CD4-positive, alpha-beta T cell treated with Interleukin-1 beta for 1 hour (primary cell): ENCODE measurements at places on chromosomes 11 and 22.

GRCh38 chr22:39296981-39297489, 22.4 kb downstream of the RPL3 start:
- DNase-seq, result no peak

DNA sequence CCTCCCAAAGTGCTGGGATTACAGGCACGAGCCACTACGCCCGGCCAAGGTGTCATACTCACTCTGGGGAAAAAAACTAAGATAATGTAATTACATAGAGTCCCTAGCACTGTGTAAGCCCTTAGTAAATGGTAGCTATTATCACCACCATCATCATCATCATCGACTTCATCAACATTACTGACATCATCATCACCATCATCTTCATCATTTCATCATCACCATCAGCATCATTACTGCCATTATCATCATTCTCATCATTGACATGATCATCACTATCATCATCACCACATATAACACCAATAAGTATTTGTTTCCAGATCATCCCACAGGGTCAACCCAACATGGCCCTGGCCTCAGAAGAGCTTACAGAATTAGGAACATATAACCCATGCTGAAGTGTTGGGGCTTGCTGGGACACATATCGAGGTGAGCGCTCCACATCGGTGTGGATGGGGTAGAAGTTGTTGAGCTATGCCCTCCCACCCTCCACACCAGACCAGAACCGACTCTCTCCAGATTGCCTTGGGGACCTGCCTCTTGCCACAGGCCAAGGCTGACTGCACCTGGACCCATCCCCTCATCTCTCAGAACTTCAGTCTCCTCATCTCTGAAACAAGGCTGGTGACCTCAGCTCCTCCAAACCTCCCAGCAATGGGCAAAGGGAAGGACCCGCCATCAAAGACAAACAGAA, 14.7 kb upstream of the CD5 start:
- DNase-seq, result no peak

DNA sequence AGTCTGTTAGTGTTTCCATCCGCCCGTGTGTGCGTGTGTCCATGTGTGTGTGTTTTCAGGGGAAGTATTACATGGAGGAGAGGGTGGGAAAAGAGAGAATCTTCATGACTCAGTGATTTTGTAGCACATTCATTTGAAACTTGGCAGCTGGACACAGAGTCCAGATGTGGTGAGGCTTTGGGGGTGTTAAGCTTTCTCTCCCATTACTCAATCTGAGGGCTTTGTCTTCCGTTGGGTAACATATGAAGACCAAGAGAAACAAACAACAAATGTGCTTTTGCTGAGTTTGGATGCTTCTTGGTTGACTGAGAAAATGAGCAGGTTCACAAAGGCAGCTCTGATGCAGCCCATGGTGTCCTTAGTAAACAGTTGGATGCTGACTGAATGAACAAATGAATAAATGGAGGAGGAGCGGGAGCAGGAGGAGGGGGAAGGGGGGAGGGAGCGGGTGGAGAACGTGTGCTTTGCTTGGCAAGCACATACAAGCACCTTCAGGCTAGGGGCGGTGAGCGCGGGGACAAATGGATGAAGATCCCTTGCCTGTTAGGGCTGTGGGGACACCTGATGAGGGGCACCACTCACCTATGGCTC, 104.3 kb downstream of the ST3GAL4 start:
- no peak for DNase-seq

GRCh38 chr11:41861838-41862237, 402.4 kb upstream of the LRRC4C start:
- DNase-seq, result no peak

- DNase-seq, result no peak
Measured at GRCh38 chr22:47082505-47082904, 320.1 kb downstream of the TBC1D22A start.

DNA sequence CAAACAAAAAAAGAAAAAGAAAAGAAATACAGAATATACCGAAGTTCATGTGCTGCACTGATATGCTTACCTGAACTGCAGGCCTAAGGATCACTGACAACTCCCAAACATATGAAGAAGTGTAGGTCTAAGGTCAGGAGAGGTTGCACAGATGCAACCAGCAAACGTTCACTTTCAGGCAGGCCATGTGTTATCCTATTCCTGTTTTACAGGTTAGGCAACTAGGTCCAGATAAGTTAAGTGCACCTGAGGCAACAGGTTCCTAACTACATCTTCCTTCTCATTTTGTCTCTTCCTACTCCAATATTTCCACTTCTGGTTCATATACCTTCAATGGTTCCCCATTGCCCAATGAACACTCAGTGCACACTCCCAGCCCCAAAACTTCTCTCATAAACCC, 15.1 kb downstream of the PI4KA start:
- no peak for DNase-seq

DNA sequence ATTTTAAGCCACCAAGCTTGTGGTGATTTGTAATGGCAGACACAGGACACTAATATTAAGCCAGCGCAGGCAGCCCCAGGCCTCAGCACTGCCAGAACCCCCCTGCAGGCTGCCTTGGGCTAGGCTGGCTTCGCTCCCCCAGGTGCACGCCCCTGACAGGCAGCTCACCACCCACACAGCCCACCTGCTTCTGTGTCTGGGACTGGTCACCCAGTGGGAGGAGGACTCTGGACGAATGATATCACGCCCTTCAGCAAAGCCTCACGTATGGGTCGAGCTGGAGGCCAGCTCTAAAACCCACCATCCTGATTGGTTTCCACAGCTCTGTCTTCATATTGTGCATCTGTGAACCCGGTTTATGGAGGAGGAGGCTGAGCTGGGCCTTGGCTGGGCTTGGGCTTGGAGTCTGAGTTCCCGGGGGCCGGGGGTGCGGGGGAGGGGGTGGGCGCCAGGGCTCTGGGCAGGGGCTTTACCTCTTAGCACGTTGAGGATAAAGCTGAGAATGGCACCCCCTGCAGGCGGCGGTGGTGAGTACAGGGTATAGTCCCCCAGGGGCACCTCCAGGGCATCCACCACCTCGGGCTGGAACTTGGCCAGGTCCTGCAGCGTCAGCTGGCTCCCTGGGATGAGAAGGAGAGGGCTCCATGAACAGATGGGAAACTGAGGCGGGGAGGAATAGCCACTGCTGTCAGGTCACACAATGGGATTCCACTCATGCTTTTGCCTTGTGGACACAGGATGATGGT, 13.8 kb downstream of the GGT5 start:
- peak; percentile 54 for DNase-seq

DNA sequence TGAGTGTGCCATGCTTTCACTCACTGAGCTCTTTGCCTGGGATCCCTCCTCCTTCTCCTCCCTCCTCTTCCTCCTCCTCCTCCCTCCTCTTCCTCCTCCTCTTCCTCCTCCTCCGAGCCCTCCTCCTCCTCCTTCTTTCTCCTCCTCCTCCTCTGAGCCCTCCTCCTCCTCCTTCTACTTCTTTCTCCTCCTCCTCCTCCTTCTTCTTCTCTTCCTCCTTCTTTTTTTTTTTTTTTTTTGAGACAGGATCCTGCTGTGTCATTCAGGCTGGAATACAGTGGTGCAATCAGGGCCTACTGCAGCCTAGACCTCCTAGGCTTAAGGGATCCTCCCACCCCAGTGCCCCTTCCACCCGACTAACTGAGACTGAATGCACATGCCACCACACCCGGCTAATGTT, 62.3 kb downstream of the DEUP1 start:
- no peak for DNase-seq

DNA sequence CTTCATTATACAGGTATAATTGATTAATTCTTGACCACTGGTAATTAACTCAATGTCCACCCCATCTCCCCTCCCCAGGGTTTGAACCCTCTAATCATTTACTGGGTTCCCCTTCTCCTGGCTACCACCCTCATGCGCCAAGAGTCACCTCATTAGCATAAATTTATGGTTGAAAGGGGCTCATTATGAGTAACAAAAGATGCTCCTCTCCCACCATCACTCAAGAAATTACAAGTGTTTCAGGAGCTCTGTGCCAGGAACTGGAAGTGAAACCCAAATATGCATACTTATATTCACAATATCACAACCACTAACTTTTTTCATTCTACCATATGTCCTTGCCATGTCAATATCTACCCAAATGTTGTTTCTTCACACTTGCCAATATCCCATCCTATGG, 7.8 kb upstream of the STIP1 start:
- DNase-seq, result no peak

DNA sequence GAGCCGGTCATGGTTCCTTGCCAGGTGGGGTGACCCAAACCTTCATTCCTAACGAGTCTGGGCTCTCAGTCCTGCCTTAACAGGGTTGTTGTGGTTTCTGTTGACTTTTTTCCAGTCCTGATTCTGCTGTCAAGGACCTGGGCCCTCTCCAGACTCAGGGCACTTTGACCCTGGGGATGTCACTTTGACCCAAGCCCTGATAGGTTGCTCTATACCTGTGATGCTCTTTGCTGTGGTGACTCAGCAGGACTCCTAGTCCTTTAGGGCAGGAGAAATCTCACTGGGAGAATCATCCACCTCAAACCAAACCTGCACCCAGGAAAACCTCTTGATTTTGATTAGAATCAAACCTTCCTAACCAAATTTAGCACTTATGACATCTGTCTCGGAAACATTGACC, 20.5 kb upstream of the MPPED1 start:
- DNase-seq, result no peak

GRCh38 chr22:36885474-36885873, 24.7 kb downstream of the NCF4 start:
- peak; percentile 21 for DNase-seq

DNA sequence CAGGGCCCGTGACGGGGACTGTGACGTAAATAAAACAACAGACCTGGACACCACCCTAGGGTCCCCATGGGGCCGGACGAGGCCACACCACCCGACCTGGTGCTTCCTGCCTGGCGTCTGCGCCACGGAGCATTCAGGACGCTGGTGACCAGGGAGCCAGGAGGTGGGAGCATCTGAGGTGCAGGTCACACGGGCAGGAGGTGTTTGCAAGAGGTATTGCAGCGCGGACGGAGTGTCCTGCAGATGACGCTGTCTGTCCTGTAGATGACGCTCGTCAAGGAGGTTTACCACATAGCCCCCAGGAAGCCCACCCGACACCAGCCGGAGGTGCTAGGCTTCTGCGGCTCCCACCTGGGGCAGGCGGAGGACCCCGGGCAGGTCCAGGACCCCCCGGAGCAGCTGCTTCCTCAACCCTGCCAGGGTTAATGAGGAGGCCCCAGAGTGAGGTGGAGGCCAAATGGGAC, 986 bp upstream of the MUC5B start:
- no peak for DNase-seq

DNA sequence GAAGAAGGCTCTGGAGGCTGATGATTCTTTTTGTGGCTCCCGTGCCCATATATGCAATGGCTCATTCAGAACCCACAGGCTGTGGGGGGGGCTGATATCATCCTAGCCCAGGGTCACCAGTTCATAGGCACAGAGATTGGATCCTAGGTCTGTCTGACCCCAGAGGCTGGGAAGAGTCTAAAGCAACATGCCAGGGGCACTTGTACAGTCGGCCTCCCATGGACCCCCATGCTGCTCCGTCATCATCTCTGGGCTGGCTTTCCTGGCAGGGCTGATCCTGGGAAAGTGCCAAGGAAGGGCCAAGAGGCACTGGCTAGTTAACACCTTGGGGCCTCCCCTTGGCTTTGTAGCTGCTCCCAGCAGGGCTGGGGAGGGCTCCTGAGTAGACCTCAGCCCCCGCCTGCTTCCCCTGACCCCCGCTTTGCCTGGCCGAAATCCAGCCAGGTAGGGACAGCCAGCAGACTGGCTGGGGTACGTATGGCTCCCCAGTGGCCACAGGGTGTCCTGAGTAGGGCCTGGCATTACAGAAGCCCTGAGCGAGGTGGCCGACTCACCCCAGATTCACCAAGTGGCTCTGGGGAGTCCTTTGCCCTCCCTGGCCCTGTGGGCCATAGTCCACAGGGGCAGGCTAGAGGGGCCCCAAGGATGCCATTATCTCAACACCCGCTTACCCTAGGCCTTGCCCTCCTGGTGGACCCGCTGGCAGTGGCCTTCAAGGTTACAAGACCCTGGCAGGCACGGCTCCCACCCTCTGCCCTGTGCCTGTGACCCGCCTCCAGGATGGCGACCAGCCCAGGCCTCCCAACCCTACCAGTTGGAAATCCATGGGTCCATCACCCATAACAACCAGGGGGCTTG, 22.5 kb downstream of the FADS3 start:
- no peak for DNase-seq

GRCh38 chr11:56522008-56522407, 21.0 kb downstream of the OR5M11 start:
- DNase-seq, result no peak

DNA sequence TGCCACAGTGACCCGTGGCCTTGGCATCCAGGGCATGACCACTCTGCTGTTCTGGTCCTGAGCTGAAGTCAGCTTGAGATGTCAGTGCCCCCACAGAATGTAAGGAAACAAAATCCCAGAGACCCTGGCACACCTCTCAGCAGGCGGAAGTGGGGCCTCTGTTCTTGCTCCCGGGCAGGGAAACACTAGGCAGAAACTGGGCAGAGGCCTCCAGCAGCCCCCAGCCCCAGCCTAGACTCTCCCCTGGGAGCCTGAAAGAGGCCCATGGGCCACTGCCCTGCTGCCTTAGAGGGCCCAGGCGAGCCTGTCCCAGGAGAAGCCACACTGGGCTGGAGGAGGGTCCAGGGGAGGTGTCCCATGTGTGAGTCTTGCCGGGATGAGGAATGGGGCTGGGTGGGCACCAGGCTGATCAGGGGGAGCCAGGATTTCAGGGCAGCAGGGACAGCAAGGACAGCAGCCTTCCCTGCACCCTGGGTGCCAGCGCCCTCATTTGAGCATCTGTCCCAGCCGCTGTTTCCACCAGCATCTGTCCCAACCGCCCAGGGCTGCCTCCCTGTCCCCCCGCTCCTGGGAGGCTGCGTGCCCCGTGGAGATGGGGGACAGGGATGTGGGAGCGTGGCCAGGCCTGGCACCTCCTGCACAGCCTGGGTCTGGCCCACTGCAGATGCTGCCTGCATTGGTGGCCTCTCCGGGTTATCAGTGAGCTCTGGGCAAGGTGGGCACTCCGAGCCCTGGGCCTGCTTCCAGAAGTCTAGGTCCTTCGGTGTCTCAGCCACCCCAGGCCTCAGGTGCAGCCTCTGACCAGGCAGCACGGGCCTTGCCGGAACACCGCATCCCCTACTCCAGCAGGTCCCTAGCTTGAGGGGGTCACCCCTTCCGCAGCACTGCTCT, 1072.4 kb downstream of the BRD1 start:
- no peak for DNase-seq

- DNase-seq, result no peak
Measured at GRCh38 chr22:29975494-29975893, 92.5 kb downstream of the MTMR3 start.

GRCh38 chr22:23179381-23180299, 669 bp upstream of the BCR start:
- DNase-seq, result no peak

DNA sequence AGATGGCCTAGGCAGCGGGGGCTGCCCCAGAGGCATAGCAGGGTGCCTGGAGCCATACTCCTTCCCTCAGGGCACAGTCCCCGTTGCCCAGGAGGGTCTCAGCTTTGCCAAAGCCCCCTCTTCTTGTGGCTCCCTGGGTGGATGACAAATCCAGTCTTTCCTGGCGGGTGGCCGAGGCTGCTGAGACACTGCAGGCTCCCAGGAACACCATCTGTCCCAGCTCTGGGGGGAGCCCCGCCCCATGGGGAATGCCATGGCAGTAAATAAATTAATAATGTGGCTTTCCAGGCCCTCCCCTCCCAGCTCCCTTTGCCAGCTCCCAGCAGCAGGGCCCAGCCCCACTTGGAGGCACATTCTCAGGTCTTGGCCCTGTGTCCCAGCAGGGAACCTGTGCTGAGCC, 45.0 kb downstream of the PDE2A start:
- no peak for DNase-seq
